Esophagus muscularis mucosa (tissue), 4 donors: ENCODE measurements at places on chromosomes 16 and 17.
A peak's percentile ranks its signal among the peaks of the same experiment; 100 is the strongest.

DNA sequence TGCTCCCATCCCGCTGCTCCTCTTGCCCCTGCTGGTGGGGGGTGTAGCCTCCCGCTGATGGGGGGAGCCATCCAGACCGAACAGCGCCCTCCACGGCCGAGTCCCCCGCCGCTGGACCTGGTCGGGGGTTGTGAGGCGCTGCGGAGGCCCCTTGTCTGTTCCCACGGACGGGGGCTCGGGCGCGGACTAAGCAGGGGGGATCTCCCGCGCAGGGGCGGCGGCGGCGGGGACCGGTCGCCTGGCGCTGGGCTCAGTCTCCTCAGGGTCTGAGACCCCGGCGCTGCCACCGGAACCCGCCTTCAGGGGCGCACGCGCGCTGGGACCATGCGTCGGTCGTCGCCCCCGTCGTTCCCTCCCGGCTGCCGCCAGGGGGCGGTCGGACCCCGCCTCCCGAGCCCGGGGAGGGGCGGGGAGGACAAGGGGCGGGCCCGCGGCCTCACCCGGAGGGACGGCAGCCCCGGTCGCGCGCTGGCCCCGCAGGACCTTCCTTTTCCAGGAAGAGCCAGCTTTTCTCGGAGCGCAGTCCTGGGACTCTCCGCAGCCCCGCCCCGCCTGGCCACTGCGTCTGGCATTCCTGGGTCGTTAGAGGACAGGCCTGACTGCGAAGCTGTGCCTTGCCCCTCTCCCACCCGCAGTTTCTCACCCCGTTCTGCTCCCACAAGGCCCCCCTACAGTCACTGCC is 6.3 kb upstream of the IL32 start:
- H3K36me3 ChIP-seq: no peaks in the 10 kb centered on the region
- peaks cover 23% of the 10 kb centered on the region for H3K4me1 ChIP-seq
- DNase-seq: peak; percentile 94
- H3K4me3 ChIP-seq: peak overlapping the region; percentile 77

GRCh38 chr16:84854759-84855158 is 35.0 kb downstream of the CRISPLD2 start:
- no peak overlapping the region for H3K4me3 ChIP-seq
- H3K4me1 ChIP-seq: no peaks in the 10 kb centered on the region
- H3K27ac ChIP-seq: peak overlapping the region; percentile 54

DNA sequence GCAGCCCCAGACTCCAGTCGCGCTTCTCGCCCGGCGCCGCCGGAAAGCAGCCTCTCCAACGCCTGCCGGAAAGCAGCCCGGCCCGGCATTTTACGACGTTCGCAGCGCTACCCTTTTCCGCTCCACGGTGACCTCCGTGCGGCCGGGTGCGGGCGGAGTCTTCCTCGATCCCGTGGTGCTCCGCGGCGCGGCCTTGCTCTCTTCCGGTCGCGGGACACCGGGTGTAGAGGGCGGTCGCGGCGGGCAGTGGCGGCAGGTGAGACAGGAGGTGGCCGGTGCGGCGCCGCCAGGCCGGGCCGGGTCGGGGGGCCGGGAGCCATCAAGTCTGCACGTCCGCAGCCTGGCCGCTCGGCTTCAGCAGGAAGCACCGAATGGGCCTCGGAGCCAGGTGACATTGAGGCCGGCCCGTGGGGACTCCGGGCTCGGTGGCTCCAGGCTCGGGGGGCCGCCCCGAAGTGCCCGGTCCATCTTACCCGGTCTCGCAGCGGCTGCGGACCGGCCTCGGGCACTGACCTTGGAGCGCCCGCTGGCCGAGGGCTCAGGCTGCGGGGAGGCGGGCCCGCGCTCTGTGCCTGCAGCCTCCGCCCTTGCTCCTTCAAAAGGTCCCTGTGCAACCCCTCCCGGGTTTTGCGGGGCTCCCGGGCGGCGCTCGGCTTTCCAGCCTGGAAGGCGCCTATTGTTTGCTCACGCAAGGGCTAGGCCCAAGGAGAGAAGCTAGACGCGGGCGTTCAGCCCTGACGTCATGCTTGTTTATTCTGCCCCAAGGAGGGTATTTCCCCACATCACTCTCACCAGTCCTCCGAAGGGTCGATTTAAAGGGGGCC is at the start of the genes COX4I1 and EMC8:
Gene COX4I1, plus strand, starts transcription at position 199 of the 824 bp plus-strand sequence. CDS start 1,511 bp downstream, outside the sequence.
Gene EMC8, minus strand, starts transcription at position 48 of the 824 bp plus-strand sequence. CDS start 249 bp downstream, outside the sequence.
- H3K36me3 ChIP-seq: peaks cover 7% of the 10 kb centered on the region
- peaks cover 70% of the 10 kb centered on the region for H3K4me1 ChIP-seq
- DNase-seq: peak; percentile 97
- peak within 1 kb of the TSS; percentile 100 for H3K4me3 ChIP-seq
- peak within 1 kb of the TSS; percentile 92 for H3K27ac ChIP-seq

DNA sequence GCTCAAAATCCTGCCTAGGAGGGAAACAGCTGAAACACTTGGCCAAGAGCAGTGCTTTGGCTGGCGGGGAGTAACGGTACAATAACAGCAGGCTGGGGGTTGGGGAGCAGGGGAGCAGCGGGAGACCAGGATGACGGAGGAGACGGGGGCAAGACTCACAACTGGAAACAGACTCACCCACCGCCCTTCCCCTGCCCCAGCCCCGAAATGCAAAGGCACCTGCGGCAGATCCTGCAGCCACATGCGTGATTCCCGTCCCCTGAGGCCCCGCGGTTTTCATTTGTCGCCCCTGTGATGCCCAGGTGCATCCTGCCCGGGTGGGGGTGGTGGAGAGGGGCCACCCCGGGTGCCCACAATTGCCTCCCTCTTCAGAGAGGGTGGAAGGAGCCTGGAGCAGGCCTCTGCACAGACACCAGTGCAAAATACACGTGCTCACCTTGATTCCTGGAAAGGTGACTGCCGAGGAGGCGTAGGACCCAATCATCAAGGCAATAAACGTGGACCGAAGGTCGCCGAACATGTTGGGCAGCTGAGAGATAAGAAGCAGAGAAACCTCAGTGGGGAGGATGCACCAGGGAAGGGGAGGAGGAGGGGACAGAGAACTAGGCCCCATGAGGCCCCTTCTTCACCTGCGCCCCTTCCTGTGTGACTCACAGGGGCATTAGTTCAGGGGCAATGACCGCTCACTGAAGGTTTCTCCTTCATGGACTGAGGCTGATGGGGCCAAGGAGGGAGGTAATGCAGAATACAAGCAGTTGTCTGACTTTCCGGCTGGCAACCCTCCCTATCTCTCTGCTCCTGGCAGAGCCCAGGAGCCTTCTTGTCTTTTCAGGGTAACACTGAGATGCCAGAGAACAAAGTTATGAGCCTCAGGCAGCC is 30.4 kb upstream of the PITPNA start:
- H3K4me3 ChIP-seq: no peak overlapping the region
- H3K27ac ChIP-seq: no peak overlapping the region
- no peaks in the 10 kb centered on the region for H3K27me3 ChIP-seq
- H3K4me1 ChIP-seq: peaks cover 16% of the 10 kb centered on the region
- DNase-seq: no peak

GRCh38 chr16:66081775-66082366 is 284.6 kb upstream of the CDH5 start:
- H3K36me3 ChIP-seq: no peaks in the 10 kb centered on the region
- no peaks in the 10 kb centered on the region for H3K4me1 ChIP-seq

- H3K27me3 ChIP-seq: no peaks in the 10 kb centered on the region
- H3K27ac ChIP-seq: no peak overlapping the region
- H3K4me1 ChIP-seq: peaks cover 9% of the 10 kb centered on the region
- DNase-seq: no peak
Observed at GRCh38 chr16:75455677-75456076, 8.8 kb downstream of the TMEM170A start.

DNA sequence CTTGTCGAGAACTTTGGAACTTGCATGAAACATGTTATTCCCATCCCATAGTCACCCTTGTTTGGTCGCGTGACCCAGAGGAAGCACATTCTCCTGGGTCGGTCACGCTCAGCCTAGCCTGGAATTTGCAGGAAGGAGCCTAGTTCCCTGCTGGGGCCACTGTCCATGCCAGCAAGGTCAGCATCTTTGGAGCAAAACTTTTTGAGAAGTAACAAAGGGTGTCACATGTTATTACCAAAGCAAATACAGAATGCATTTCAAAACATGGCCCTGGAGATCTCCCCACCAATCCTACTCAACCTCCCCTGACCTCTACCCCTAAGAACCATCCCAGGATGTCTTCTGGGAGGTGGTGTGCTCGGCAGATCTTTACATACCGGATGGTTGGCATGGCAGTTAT is 26.2 kb upstream of the IRF8 start:
- H3K4me3 ChIP-seq: no peak overlapping the region
- peaks cover 7% of the 10 kb centered on the region for H3K4me1 ChIP-seq
- no peak for DNase-seq
- no peak overlapping the region for H3K27ac ChIP-seq
- H3K27me3 ChIP-seq: no peaks in the 10 kb centered on the region

DNA sequence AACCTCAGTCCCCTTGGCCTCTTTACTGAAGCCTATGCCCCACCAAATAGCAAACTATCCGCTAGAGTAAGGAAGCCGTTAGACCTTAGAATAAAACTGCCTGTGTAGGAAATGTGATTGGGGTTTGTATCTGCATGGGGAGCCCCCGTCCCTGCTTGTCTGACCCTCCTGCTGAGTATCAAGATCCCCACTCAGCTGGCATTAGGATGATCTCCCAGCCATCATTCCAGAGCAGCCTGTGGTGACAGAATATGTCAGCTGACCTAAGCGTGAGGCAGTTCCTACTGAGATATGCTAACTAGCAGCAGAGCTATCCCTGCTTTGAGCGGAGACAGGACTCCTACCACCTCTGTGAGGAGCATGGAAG is 645 bp upstream of the GFOD2 start:
- H3K36me3 ChIP-seq: peaks cover 16% of the 10 kb centered on the region
- H3K27me3 ChIP-seq: no peaks in the 10 kb centered on the region
- H3K4me1 ChIP-seq: peaks cover 23% of the 10 kb centered on the region
- peak overlapping the region; percentile 92 for H3K27ac ChIP-seq
- peak overlapping the region; percentile 94 for H3K4me3 ChIP-seq
